ENCODE measurements at places on chromosomes 7 and 10.

- DNase-seq = no peak
Observed at GRCh38 chr10:18359812-18360211, 219.6 kb downstream of the CACNB2 start.

DNA sequence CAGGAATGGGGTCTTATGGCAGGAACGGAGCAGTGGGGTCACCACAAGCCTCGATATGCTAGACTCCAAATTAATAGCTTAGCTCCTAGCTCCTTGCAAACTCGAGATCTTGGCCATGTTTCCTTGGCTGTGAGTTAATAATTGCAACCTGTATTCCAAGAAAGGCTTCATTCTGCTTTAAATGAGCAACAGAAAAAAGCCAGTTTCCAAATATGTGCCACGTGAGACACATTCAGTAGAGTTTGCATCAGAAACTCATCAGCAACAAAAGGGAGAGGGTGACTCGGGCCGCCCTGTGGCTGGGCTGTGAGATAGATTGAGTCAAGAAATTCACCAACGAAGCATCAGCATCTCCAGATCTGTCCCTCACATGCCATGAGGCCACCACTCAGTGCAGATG, 112.0 kb downstream of the NPTX2 start:
- no peak for DNase-seq

- no peak for DNase-seq
Observed at GRCh38 chr10:97341416-97341815, 6.9 kb upstream of the FRAT2 start.

DNA sequence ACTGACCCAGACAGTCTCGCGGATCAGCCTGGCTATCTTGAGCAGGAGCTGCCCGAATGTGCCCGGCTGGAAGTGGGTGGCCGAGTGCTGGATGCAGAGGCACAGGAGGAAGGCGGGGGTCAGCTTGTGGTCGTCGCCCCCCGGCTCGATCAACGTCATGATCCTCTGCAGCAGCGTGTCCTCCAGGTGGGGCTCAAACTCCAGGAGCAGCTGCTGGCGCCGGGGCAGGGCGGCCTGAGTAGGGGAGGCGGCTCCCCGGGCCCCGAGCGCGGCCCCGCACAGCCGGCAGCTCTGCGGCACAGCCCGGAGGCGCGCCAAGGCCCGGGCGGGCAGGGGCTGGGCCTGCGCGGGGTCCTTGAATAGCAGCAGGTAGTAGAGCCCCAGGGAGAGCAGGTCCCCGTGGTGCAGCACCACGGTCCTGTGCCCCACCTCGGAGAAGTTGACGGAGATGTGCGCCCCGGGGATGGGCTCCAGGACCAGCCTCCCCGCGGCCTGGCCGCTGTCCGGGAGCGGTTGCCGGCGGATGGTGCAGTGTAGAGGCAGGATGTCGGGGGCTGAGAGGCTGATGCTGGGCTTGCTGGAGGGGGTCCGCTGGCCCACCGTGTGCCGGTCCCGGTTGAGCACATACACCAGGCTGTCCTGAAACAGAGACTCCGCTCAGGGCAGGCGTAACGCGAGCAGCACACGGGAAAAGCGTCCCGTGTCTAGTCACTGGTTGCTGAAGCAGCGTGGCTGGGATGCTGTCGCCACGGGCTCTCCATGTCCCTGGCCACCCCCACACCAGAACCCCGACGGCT, 27.0 kb downstream of the PAPOLB start:
- DNase-seq = no peak

DNA sequence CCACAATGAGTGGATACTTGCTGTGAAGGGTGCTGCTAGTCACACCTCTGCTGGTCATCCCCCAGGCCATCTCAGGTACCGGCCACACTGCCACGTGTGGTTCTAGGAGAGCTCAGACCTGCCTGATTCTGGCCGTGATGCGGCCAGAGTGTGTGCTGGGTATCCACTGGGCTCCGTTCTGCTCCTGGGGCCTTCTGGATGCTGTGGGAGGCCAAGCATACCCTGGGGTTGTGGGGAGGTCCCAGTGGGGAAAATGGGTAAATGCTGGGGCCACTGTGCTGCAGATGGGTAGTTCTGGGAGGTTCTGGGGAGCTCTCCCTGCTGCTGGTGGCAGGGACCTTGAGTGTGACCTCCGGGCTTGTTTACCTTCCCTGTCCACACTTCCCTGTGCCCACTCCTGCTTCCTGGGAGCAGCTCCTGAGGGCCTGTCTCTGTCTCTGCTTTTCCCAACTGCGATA, 318.4 kb downstream of the GLRX3 start:
- DNase-seq = no peak
